NCI-H1105 treated with DMSO at 0.1 percent for 48 hours (cell line): ENCODE measurements at places on chromosomes 6 and 20.
A peak's percentile ranks its signal among the peaks of the same experiment; 100 is the strongest.

GRCh38 chr6:45946352-45946751, 69.3 kb downstream of the CLIC5 start:
- no peak for DNase-seq

GRCh38 chr6:158143700-158144099, 24.4 kb downstream of the SERAC1 start:
- no peak for DNase-seq

DNA sequence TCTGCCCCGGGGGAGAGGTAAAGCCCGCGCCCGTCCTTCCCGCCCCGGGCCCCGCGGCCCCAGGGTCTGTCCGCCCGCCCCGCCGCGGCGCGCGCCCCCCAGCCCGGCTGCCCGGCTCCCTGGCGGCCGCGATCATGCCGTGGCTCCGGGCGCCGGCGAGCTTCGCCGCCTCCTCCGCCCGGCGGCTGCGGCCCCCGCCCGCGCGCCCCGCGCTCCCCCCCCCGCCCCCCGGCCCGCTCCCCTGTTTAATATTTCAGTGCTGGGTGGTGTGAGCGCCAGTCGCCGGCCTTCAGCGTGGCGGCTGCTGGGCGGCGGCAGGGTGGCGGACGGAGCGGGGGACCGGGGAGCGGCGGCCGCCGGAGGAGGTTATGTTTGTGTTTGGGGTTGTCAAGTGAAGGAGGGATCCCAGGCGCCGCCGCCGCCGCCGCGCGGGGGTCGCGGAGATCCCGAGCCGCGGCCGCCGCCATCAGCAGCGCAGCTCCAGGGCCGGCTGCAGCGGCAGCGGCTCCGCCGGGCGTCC, at the start of gene HIVEP1:
TSS of gene HIVEP1 (plus strand) at position 275 of the 520 bp plus-strand sequence. CDS start 3,317 bp downstream, outside the sequence.
- peak; percentile 54 for DNase-seq

DNA sequence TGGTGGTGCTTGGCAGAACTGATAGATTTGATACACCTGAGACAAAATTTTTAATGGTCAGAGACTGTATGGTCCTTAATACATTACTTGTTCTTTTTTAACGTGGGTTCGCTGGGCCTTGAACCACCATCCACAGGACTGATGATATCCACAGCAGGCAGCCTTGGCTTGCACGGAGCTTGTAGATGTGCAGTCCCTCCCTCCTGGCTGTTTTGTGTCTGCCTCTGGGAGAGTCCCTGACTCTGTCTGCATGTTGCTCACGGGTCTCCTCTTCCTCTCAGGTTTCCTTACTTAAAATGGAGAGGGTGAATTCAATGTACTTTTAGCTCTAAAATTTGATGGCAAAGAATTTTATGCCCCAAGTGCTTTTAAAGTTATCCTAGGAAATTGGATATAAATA, 17.5 kb downstream of the KIF25 start:
- no peak for DNase-seq

DNA sequence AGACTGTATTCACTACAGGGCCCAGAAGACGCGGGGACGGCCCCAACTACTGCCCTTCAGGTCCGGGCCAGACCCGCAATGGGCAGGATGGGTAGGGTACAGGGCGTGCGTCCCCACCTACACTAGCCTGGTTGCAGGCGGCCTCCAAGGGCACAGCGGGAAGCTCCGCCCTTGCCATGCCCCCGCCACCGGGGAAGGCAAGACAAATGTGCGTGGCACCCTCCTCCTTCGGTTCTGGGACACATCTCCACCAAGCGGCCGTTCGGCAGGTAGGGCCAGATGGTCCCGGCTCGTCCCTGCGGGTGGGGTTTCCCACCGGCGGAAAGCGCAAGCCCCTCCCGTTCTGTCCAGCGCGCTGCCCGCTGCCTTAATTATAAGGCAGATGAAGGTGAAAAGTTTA, 5.6 kb downstream of the NXT1 start:
- DNase-seq: no peak

GRCh38 chr6:85602100-85602499, 8.4 kb upstream of the SNX14 start:
- no peak for DNase-seq

DNA sequence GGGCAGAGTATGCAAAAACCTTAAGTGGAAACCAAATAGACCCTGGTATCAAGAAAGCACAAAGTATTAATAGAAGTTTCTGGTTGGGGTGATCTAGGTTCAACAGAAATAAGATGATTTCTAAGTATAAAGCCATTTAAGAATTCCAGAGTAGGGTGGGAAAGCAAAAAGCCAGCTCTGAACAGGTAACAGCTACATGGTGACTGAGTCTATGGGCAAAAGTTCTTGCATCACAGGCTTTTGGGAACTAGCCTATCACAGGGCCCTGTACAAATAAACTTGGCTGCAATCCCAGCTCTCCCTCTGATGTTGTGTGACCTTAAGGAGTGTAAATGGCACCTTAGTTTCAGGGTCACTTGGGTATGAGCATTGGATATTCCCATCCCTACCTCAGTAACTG, 5.5 kb downstream of the TCF19 start:
- DNase-seq: peak; percentile 1

GRCh38 chr6:42914546-42914945, 1.3 kb upstream of the PTCRA start:
- DNase-seq: no peak

DNA sequence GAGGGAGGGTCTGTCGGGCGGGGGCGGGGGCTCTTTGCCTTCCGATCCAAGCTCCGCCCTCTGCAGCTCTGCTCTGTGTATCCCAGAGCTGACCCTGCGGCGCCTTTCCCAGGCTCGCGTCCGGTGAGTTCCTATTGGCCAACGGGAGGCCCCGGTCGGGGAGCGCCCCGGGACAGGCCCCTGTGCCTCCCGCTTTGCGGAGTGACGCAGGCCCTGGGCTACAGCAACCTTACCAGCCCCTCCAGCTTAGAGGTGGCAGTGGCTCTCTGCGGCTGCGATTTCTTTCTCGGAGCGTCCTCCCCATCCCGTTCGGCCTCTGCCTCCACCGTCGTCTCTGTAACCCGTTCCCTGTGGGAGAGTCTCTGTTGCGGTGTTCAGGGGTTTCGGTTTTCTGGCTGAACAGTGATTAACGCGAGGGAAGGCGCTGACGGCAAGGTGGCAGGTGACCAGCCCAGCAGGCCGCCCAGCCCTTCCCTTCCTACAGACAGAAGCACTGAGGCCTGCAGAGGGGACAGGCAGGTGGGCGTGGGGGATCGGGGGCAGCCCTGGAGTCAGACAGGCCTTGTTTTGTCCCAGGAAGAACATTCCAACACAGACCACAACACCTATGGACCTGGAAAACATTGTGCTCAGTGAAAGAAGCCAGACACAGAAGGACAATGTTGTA, 18.1 kb upstream of the CEBPB start:
- DNase-seq: no peak
